ENCODE measurements at places on chromosomes 3 and 15.

DNA sequence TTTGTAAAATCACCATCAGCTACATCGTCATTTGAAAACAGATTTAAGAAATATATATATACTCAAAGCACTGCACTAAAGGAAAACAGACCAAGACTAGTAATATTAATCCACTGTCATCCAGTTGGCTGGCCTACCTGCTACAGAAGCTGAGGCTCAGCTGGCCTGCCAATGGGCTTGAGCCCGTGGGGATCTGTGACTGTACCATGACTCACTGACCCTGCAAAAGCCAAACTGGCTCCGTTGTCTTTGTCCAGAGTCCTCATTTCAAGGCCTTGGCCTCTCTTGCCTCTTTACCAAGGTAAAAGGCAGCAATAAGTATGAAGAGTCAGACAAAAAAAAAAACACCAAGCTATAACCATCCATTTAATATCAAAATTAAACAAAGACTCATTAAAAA lies 463.5 kb upstream of the RASGRP1 start:
- DNase-seq = no peak

GRCh38 chr15:40554161-40554525 lies 10.7 kb downstream of the CCDC32 start:
- DNase-seq = no peak

DNA sequence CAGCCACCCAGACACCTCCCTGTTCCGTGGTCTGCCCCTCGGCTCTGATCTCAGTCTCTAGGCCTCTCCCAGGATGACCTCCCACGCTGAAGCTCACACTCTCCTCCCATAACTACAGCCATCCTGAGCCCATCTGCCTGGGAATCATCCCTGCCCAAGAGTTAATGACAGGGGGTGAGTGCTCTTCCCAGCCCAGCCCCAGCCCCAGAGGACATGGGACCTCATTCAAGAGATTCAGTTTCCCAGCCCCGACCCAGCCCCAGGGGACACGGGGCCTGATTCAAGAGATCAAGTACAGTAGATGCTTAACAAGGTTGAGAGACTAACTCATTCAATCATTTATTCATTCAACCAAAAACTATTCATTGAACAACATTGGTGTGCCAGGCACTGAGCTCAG lies 272.0 kb downstream of the XXYLT1 start:
- no peak for DNase-seq

- DNase-seq = no peak
These were observed 422.6 kb downstream of the FOXP1 start for GRCh38 chr3:71160785-71161546.

DNA sequence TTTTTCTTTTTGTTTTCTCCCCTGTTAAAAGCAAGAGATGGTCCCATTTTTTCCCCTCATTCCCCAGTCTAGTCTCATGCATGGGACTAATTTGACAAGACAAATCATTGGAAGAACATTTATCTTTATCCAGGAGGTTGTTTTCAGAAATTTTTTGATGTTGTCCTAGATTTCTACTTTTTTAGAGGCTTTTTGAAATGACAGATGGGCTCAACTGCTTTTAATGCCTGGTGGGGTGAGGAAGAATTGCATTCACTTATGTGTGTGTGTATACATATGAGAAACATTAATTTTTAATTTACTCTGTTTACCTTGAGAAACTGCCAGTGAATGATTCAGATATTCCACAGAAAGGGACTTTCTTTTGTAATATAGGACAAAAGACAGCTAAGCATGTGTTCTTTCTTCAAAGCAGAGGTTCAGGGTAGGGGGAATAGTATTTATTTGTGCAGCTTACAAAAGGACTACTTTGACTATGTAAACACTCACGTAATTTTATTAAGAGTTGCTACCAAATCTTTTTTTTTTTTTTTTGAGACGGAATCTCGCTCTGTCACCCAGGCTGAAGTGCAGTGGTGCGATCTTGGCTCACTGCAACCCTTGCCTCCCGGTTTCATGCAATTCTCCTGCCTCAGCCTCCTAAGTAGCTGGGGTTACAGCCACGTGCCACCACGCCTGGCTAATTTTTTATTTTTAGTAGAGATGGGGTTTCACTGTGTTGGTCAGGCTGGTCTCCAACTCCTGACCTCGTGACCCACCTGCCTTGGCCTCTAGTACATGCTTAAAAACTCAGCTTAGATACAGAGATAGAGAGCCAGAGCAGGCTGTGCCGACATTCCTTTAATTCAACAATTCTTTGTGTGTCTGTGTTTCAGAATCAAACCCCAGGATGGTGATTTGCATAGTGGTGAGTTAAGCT lies 130.1 kb upstream of the RARB start:
- DNase-seq = no peak

- DNase-seq = no peak
These were observed 96.1 kb downstream of the HMG20A start for GRCh38 chr15:77516786-77517185.

- DNase-seq = peak; percentile 43
These were observed 227.8 kb upstream of the CTNNB1 start for GRCh38 chr3:40971191-40972168.

DNA sequence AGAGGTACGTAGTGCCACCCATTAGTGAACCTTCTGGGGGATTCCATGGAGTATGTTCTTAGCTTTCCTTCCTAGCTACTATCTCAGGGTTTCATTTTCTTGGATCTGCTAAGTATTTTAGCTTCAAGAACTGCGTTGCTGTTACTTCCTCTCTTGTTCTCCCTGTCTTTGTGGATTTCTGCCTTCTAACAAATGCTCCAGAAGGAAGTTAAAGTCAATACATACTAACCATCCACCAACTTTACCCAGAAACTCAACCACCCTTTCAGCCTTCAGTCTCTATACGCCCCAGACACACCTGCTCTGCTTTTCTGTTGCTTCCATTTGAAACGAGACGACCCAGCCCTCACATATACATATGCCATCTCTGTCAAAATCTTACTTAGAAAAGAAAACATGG lies 2.4 kb upstream of the KLF13 start:
- DNase-seq = no peak

GRCh38 chr15:43985976-43986680 lies 159.3 kb downstream of the WDR76 start:
- DNase-seq = no peak

DNA sequence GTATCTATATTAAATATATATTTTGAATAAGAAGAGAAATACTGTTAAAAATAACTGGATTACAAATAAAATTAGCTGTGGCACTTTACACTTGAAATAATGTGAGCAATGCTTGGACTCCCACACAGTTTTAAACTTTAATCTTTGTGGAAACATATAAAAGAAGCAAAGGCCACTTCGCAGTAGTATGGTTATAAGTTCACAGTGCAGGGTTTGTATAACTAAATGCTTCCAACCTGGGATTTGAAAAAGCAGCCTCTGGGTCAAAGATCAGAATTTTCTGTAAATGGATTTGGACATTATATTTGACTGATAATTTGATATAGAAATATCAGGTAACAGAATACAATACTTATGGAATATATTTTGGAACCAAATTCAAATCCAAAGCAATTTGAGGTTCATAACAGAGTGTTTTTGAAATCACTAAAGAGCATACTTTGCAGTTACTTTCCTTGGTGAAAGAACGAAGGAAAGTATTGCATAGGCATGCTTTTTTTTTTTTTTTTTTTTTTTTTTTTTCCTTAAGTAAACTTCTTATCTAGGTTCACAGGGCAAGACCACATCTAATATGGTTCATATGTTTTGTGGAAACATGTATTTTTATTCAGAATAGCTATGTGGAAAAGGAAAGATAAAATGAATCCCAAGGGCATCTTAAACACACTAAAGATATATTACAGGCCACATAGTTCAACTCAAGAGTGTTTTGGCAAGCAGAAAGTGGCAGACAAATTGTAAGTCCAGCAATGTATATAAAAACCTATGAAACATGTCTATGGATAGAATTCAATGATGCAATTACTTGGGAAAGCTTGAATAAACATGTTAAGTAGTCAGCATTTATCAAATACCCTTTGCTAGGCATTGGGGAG lies 47.1 kb upstream of the SGO1 start:
- no peak for DNase-seq

- DNase-seq = no peak
These were observed 200.1 kb upstream of the PROK2 start for GRCh38 chr3:71984843-71985613.

- DNase-seq = no peak
These were observed 77.8 kb downstream of the PDZRN3 start for GRCh38 chr3:73546961-73547360.

- peak; percentile 9 for DNase-seq
These were observed 40.7 kb downstream of the SNRK start for GRCh38 chr3:43326891-43327581.

DNA sequence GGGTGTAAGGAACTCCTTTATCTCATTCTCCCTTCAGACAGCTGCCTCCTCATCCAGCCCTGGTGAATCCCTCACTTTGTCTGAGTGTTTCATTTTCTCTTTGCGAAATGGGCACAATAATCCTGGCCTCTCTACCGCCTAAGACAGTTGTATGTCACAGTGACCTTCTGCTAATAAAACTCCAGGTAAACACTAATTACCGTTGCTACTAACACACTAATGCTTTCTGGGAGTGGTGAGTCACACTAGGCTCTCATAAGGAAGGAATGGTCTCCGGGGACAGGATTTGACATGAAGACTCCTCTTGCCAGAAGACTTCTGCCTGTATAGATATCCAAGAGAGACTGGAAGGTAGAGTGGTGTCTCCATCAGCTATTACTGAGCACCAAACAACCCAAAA lies 71.7 kb upstream of the SNRK start:
- no peak for DNase-seq

- DNase-seq = no peak
These were observed 260.0 kb upstream of the LYSMD4 start for GRCh38 chr15:99993262-99993661.

GRCh38 chr3:188590557-188590956 lies 436.6 kb downstream of the LPP start:
- no peak for DNase-seq

DNA sequence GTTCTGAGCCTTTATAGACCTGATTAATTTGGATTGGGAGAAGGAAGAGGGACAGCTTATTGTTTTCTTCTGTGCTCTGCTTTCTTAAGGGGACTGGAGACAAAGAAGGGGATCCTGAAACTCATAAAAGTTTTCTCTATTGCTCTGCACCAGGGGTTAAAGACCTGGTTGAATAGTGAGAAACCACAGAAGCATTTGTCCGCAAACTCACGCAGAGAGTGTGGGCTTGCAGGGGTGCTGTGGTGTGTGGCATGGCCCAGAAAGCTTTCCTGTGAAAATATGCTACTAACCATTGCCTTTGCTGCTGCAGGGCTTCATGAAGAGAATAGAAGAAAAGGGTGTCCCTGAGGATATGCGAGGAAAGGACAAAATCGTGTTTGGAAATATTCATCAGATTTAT lies 73.1 kb upstream of the UMPS start:
- no peak for DNase-seq

DNA sequence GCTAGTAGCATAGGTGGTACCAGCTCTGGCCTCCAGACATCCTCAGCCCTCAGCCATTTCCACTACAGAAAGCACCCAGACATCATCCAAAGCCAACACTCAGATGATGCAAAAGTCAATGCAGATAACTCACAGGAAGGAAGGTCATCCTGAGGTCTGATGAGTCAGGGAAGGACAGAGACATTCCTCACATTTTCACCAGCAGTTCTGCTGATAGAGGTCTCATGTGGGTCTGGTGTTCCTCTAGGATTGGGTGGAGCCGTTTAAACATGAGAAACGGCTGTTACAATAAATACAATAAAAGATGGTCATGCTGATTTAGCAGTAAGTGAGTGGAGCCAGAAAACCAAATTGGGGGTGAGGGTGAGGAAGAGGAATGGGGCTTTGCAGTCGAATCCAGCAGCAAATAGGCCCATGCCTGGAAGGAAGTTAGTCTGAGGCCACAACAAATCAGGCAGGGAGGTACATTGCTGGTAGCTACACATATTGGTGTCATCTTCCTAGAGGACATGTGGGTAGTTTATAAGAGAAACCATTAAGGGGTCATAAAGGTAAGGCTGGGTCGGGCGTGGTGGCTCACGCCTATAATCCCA lies 33.3 kb upstream of the FLNB start:
- no peak for DNase-seq
